ENCODE measurements at places on chromosomes 1 and 21. TPM values are rescaled to one million over a fixed set of nuclear protein-coding genes. Genes with fewer than 3 reads are reported as not detected.

Gene IGSF9
- total RNA-seq, result 23.4 TPM

Gene ADAMTS1
- total RNA-seq, result 1.1 TPM

DNA sequence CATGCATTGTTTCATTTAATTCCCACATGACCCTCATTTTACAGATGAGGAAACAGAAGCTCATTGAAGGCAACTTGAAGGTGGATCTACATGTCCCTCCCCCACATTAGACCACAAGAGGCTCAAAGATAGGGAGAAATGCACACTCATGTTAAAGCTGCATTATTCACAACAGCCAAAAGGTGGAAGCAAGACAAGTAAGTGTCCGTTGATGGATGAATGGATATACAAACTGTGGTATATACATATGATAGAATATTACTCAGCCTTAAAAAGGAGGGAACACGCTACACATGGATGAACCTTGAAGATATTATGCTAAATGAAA lies 149.7 kb upstream of the JUN start:
- no peak for DNase-seq

- no peak for DNase-seq
These were observed 17.5 kb downstream of the NCF2 start for GRCh38 chr1:183572721-183573120.

GRCh38 chr1:23530087-23530746 lies 816 bp downstream of the E2F2 start:
- DNase-seq, result no peak

DNA sequence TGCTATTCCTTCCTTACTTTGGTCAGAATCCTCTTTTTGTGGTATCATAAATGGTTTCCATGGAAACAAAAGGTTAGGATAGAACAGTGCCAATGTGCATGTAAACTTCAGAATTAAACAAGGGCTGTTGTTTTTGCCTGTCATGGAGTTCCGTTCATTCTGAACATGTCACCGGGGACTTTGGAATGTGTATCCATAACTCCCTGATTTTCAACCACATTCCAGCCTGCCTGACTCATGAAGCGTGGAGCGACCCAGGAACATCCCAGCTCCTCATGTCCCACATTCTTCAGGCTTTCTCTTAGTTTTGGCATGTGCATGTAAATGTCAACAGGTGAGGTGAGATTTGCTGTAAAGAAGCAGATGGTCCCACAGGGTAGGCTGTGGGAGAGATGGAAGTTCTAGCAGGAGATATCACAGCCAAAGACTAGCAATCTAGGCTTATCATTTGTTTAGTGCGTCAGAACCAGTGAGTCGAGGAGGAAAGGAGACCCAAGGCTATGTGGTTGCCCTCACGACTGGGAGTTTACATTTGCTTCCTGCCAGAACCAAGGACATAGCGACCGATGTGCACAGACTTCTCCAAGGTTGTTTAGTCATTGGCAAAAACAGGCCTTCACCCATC lies 23.0 kb upstream of the DNAJC11 start:
- no peak for DNase-seq

- no peak for DNase-seq
These were observed 22.4 kb upstream of the CD34 start for GRCh38 chr1:207933205-207933800.

DNA sequence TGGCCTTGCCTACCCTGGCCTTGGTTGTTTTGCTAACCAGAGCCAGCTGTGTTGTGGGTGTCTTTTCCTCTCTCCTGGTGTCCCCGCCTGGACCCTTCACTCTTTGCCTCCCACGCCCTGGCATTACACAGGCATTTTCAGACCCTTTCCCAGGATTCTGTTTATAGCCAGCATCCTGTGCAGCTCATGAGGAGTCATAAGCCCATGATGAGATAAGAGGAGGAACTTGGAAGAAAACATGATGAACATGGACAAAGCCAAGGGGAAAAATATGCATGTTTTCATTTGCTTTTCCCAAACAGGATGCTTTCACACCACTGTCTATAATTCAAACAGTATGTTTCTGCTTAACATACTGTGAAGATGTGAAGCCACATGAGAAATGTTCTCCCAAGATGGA lies 18.7 kb upstream of the WARS2 start:
- no peak for DNase-seq

GRCh38 chr21:42997053-42997452 lies 22.7 kb downstream of the PKNOX1 start:
- DNase-seq, result no peak

DNA sequence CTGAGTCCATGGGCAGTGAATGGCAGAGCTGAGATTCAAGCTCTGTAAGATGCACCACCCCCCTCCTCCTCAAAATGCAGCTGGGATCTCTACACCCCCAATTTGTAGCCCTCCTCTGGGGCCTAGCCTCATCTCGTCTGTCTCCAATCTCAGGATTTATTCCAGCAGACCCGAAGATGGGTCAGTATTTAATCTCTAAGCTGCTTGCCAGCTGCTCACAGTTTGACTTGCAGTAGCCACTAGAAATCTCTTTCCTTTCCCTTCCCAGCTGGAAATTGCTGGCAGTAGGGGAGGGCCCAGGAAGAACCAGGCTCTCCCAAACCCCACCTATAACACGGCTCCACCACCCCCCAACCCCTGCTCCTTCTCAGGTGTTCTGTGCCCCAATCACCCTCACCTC lies 1.5 kb downstream of the LACTBL1 start:
- DNase-seq, result no peak

- DNase-seq, result no peak
These were observed 28.5 kb downstream of the DENND2C start for GRCh38 chr1:114641377-114641776.

DNA sequence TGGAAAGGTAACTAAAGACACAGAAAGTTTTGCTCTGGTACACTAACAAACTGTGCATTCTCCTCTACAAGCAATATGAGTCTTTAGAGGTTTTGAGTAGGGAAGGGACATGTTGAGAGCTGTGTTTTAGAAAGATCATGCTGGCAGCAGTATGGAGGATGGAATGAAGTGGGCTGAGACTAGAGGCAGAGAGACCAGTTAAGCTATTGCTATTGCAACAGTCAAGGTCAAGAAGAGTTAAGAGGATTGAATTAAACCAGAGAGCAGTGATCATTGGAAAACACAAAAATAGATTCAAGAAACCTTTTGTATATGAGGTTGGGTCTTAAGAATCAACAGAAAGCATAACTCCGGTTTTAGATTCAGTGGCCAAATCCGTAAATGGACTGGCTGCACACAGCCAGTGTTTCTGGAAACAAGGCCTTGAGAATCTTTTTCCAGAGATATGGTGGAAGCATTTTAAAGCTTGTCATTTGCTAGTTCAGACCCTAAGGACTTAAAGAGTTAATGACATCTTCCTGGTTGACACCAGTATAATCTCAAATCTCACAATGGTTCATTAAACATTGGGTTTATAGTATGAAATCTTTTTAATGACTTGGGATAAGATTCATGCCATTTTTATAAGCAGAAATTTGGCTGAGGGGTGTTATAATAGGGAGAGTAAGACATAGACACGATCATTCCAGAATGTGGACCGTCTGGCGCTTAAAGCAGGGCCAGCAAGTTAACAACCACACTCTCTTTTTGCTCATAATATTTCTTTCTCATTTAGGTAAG lies 177.9 kb downstream of the NR5A2 start:
- DNase-seq, result no peak

All from glutamatergic neuron (in vitro differentiated cells).